GM12878 (cell line): ENCODE measurements at places on chromosomes 6 and 20. TPM values are rescaled to one million over a fixed set of nuclear protein-coding genes. Genes with fewer than 3 reads are reported as not detected.

SDC4 gene
- total RNA-seq: 2.3 and 2.6 TPM in 2 replicates

SF3B5 gene
- 259 and 261 TPM in 2 replicates for total RNA-seq

GTSF1L gene
- 0.97 and 0.98 TPM in 2 replicates for total RNA-seq

SPATS1 gene
- total RNA-seq: not detected in 2 replicates
